ENCODE measurements at places on chromosomes 11 and 22.

DNA sequence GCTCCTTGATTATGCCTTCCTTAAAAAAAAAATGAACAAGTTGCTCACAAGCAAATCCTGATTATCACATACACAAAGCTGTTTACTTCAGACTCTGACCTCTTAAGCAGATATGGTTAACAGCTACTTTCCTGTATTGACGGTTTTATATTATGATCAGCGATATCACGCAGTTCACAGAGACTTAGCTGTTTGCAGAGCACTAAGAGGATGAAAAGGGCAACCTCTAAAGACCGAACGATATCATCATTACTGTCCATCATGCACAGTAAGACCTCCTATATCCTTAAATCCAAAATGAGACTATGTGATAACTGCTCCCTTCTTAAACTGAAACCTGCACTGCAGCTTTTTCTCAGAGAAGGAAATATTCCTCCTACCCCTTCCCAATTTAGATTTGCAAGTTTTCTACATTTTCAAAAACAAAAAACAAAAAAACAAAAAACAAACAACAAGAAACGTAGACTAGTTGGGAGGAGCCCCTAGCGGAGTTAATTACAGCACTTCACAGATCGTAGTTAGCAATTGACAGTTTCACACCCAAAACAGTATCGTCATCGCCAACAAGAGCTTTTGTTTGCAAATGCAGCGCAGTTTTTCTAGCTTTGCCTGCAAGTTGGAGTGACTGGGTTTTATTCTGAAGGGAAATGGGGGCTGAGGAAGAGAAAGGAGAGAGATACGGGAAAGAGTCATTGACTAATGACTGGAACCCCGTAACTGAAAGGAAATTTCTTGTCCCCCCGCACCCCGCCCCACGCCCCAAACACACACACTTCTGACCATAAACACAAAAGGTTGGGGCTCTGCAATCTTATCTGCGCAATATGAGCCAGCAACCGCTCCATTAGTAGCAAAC is 1.2 kb downstream of the DDX6 start:
- DNase-seq = peak; percentile 65

DNA sequence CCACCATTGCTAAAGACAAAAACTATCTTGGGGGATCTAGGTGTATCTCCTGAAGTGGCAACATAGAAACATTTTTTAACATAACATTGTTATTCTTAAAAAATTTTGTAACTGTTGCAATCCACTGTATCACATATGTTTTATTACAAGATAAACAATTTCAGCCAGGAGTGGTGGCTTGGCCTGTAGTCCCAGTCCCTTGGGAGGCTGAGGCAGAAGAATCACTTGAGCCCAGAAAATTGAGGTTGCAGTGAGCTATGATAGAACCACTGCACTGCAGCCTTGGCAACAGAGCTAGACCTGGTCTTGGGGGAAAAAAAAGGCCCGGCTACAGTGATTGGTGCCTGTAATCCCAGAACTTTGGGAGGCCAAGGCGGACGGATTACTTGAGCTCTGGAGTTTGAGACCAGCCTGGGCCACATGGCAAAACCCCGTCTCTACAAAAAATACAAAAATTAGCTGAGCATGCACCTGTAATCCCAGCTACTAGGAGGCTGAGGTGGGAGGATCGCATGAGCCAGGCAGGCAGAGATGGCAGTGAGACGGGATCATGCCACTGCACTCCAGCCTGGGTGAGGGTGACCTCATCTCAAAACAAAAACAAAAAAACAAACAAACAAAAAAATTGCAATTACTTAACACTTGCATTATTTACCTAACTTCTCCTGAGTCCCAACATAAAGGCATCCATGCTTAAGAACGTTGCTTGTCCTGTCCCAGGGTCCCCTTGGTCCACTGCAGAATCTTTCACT is 1.5 kb upstream of the DEPDC5 start:
- DNase-seq = no peak

GRCh38 chr11:70436501-70436860 is 38.2 kb downstream of the CTTN start:
- no peak for DNase-seq

- no peak for DNase-seq
Measured at GRCh38 chr22:33986167-33986771, 66.0 kb upstream of the LARGE1 start.

DNA sequence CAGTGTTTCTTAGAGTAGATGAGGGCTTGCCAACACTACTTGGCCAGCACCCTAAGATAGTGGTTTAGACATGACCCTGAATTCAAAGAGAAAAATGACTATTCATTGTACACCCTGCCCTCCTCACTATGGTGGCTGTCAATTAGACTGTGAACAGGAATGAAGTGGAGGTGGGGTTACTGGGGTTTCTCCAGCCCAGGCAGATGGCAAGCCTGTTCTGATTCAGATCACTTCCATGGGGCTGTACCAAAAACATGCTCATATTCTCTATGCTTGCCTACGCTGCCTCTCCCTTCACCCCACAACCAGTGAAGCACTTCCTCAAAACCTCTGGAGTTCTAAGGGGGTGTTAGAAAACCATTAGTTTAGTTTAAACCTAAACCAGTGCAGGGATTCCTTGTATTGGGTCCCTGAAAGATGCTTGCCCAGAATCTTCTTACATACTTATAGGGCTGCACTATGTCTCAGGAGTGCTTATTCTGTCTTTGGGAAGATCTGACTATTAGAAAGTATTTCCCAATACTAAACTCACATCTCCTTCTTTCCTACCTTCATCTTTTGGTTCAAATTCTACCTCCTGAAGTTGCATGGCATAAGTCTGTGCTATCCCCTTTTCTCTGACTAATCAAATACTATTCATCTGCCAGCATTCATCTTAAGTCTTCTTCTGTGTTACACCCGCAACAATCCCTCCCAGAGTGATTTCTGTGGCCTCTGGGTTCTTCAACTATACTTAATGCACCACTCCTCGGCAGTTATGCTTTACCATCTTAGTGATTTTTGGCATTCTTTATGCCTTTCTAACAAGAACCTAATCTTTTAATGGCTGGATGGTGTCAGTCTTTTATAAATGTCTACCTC is 71.8 kb downstream of the ATG16L2 start:
- DNase-seq = no peak

DNA sequence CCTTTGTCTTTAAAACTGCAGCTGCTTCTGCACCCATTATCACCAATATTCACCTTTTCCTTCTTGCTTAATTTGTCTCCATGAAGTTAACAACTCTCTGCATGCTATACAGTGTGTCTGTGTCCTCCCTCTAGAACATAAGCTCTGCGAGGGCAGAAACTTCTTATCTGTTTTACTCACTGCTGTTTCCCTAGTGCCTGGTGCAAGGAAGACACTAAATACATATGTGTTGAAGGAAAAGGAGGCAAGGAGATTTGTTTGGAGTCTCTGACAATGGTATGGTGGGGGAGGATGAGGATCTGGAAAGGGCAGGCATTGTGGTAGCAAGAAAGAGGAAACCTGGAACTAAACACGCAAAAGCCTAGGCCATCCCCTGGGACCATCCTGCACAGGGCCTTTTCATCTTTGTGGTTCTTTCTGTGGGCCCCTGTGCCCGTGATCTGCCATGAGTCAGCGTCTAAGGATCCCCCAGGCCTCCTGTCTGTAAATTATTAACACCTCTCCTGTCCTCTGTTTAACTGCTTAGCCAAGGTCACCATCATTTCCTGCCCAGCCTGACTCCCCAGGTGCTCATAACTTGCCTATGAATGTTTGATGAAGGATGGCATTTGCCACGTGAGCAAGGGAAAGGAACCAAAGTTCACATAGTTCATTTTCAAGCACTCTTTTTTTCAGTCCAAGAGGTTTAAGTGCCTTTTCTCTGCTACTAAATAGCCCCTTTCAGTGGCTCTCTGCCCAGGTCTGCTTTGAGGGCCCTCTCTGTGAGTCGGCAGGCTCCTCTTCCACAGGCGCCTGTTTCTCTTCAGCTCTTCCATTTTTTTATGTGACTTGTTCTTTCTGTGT is 131.1 kb downstream of the RASSF10 start:
- no peak for DNase-seq

DNA sequence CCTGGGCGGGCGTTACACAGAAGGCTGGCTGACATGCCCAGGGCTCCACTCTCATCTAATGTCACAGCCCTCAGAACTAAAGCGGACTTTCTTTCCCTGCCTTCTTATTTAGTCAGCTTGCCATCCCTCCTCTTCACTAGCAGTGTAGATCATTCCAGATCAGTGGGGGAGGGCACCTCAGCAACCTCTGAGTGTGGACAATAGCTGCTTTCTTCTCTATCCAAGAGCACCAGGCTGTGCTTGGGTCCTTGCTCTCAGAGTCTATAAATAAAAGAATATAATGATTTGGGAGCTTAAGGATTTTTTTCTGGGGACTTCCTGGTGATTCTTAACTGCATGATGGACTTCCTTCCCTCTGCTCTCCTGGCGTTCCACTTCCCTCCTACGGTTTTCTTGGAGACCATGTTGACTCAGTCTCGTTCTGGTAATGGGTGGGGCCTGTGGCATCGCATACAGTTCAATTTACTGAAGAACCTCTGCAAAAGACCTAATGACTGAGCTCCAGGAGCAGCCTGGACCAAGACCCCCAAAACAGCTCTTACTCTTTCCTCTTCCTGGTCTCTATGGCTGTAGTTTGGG is 2.9 kb upstream of the HMBS start:
- DNase-seq = no peak

- DNase-seq = peak; percentile 34
Measured at GRCh38 chr11:40306938-40307548, 1152.4 kb downstream of the LRRC4C start.

DNA sequence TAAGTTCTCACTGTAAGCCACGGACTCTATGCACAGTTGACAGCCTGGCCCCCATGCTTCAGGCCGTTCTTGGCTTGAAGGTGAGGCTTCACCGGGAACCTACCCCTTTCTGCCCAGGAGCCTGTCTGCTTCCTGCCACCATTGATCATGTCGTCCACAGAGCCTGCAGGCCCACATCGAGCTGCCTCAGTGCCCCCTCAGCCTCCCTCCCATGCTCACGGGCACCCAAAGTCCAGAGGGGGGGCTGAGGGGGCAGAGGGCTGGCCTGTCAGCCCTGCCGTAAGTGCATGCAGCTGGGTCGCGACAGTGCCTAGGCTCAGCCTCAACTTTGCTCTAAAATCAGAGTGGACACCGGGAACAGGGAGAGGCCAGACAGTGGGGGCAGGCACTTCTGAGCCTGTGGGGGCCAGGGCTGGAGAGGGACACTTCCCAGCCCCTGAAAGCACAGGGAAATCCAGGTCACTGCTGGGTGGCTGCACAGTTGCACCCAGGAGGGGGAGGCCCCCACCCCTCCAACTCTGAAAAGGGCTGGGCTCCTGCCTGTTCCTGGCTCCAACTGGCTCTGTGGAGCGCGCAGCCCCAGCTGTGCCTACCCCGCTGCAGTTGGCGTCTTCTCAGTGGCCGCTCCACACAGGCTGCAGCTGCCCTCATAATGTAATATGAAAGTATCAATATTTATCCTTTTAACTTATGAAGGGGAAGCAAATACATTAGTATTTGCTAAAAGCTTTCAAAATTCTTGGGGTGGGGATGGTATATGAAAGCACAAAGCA is 598.6 kb downstream of the DLG2 start:
- DNase-seq = no peak

DNA sequence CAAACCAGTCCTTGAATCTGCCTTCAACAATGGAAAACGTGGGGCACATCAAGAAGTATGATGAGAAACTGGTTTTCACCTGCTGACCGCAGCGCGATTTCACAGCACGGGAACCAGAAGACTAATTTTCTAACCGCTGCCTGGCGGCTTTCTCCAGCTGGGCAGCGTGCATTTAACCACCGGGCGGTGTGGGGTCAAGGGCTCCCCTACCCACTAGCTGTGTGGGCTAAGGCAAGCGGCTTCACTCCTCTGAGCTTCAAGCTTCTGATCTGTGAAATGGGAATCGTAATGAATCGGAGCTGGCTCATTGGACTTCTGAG is 4.2 kb downstream of the SHANK2 start:
- no peak for DNase-seq

DNA sequence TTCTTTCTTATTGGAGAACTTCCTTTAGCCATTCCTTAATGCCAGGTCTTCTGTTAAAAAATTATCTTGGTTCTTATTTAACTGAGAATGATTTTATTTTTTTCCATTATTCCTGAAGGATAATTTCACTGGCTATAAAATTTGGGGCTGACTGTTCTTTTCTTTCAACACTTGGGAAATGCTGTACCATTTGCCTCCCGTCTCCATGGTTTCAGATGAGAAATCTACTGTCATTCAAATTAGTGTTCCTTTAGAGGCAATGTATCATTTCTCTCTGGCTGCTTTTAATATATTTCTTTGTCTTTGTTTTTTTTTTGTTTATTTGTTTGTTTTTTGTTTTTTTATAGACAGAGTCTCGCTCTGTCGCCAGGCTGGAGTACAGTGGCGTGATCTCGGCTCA is 51.8 kb upstream of the SMTN start:
- DNase-seq = no peak

DNA sequence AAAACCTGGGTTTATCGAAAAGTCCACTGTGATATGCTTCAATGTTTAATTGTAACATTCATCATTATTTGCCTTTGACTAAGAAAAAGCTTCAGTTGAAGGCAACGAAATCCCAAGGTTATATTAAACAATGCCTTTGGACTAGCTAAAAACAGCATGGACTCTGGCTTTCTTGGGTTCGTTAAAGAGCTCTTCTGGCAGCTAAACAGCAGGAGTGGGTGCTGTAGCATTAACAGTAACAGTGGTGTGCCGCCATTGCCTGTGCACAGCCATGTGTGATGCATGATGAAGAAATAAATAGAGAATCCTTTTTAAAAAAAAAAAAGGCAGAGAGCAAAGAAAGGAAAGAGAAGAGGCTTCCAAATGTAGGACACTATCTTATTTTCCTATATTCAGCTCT is 406.6 kb upstream of the FAT3 start:
- no peak for DNase-seq

- no peak for DNase-seq
Measured at GRCh38 chr11:79427611-79428327, 13.1 kb downstream of the TENM4 start.

- no peak for DNase-seq
Measured at GRCh38 chr11:45237711-45238315, 48.3 kb downstream of the SYT13 start.

DNA sequence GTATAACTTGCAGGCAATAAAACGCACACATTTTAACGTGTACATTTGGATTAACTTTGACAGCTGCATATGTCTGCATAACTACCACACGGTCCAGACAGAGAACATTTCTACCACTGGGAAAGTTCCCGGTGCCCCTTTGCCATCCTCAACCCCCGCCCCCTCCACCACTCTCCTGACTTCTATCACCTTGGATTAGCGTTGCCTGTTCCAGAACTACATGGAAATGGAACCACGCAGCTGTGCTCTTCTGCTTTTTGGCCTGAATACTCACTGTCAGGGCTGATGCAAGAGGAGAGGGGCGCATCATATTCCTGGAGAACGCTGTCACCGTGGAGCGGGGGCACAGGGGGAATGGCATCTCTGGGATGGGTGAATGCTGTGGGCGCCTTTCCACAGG is 62.1 kb downstream of the LRP5 start:
- no peak for DNase-seq

DNA sequence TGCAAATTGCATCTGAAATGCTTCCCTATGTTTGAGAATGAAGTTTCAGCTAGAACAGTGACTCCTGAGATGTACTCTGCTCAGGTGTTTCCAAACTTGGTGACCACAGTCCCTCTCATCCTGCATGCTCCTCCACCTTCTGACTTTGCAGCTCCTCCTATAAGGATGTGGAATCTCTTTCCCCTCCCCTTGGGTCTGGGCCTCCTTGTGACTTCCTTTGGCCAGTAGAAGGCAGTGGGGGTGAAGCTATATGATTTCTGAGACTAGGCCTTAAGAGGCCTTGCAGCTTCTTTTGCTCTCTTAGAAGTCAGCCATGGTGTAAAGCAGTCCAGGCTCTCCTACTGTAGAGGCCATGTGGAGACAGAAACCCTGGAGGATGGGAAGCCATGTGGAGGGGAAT is 50.7 kb downstream of the CSF2RB start:
- no peak for DNase-seq
